ENCODE measurements at places on chromosomes 1 and 21.

GRCh38 chr1:165501330-165501969 is 42.4 kb upstream of the LRRC52 start:
- DNase-seq: no peak

- no peak for DNase-seq
Observed at GRCh38 chr1:42593486-42594100, 64.6 kb upstream of the PPIH start.

GRCh38 chr1:169025412-169025811 is 81.1 kb upstream of the ATP1B1 start:
- no peak for DNase-seq

GRCh38 chr1:15825800-15826199 is 18.4 kb upstream of the UQCRHL start:
- no peak for DNase-seq

DNA sequence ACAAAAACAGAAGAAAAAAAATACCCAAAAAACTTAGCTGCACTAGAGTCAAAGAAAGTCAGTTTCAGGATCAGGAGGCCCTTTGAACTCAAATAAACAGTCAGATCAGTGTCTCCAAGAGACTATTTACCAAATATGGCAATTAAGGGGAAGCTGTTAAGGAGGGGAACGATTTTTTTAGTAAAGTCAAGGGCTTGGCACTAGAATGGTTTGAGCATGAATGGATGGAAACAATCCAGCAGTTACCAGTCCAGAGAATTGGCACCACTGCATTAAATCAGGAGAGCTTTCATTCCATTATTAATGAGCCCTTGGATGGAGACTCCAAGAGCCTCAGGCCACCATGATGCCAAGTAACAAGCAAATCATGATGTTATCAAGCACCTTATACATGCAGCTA is 7.2 kb downstream of the TRAPPC3 start:
- DNase-seq: no peak
